ENCODE measurements at places on chromosomes 2 and 18.

GRCh38 chr2:98539056-98539735 is 69.1 kb downstream of the COA5 start:
- DNase-seq = no peak

DNA sequence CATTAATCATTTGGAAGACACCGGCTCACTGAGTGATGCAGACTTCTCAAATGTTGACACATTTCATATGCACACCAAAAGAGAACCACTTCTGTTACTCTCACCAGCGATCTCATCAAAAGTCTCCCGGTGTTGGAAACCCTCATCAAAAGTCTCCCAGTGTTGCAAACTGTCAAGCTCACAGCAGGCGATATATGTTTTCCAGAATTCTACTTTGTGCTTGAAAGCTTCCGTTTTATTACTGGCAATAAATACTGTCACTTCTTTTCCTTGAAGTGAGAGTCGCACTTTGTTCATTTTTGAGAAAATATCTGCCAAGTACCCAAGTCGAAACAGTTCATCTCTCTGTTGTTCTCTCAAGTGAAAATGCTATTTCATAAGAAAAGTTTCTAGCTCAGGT is 20.5 kb downstream of the MLPH start:
- no peak for DNase-seq

GRCh38 chr2:54122939-54123338 is 7.5 kb downstream of the ACYP2 start:
- no peak for DNase-seq

- no peak for DNase-seq
Measured at GRCh38 chr18:55627007-55627406, 39.0 kb upstream of the TCF4 start.

- no peak for DNase-seq
Measured at GRCh38 chr2:238163481-238164198, 4.9 kb downstream of the ERFE start.

DNA sequence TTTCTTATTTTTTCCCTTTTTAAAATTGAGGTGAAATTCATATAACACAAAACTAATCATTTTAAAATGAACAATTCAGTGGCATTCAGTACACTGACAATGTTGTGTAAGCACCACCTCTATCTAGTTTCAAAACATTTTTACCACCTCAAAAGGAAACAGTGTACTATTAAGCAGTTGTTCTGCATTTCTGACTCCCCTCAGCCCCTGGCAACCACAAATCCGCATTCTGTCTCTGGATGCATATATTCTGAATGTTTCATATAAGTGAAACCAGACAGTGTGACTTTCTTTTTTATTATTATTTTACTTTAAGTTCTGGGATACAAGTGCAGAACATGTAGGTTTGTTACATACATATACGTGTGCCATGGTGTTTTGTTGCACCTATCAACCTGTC is 19.2 kb upstream of the TANK start:
- DNase-seq = peak; percentile 27

- no peak for DNase-seq
Measured at GRCh38 chr2:124120246-124120645, 95.2 kb downstream of the CNTNAP5 start.

GRCh38 chr18:27789406-27789805 is 387.5 kb downstream of the CDH2 start:
- DNase-seq = no peak

GRCh38 chr2:45690231-45690630 is 38.8 kb downstream of the PRKCE start:
- DNase-seq = no peak

- DNase-seq = no peak
Measured at GRCh38 chr2:179239195-179239594, 25.4 kb downstream of the SESTD1 start.

GRCh38 chr2:3633982-3634595 is 23.9 kb upstream of the ALLC start:
- no peak for DNase-seq

DNA sequence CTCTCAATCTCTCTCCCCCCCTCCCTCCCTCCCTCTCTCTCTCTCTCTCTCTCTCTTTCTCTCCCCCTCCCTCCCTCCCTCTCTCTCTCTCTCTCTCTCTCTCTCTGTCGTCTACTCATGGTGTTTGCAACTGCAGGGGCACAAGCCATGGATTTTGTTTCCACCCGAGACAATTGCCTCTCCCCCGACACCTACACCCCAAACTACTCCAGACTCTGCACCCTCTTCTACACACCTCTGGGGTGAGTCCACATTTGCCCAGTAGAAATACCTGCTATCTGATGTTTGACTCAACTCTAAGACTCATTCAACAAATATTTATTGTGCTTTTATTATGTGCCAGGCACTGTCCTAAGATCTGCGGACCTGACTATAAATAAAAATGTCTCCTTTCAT is 93.7 kb downstream of the TMEM17 start:
- DNase-seq = no peak

DNA sequence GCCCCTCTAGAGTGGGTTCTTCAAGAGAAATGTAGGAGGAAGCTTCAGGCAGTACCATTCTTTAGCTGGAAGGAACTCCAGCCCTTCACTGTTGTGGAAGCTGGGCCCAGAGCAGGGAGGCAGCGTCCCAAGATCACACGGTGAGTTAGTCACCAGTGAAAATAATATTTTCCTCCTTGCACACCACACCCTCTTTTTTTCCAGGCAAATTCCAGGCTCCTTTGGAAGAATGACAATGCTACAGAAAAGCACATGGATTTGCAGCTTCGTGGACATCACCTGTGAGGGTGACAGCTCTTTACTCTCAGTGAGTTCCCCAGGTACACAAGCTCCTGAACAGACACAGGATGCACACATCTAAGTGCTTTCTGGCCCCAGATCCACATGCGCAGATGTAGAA is 157.1 kb downstream of the COL6A3 start:
- no peak for DNase-seq

GRCh38 chr2:157785200-157785599 is 90.9 kb downstream of the ACVR1 start:
- DNase-seq = no peak

DNA sequence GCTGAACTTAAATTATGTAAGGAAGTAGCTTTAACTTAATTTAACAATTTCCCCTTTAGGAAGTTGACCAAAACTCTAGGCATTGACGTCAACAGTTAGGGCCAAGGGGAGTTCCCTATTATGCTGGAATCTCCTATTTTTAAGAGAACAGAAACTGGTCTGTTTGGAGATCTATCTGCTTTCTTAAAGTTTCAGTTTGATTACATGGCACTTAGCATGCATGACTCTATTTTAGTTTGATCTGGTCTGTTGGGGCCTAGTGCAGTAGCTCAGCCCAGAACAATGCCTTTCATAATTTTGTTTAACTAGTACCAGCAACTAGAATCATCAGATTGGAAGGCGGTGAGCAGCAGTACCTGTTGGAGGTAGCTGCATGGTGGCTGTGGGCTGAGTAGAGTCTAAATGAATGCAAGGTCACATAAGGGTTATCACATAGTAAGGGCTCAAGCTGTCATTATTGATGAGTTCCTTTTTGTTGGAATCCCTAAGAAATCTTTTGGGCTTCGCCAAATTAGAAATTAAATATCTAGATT is 60.5 kb upstream of the ZNG1B start:
- no peak for DNase-seq

- DNase-seq = no peak
Measured at GRCh38 chr18:59639821-59640220, 57.4 kb downstream of the CCBE1 start.

DNA sequence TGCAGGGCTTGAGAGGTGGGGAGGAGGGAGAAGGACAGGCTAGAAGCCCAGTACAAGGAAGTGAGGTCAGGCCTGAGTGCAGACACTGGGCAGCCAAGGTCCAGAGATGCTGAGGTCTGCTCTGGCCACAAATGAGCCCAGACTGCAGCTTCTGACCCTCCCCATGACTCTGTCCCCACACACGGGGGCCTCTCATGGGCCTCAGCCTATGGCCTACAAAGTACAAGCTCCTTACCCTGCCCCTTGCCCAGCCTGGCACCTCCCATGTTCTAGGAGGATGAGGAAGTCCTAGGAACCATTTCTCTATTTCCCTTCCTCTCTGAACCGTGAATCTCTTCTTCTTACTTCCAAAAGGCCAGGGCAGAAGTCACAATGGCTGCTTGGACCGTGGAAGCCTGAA is 193.8 kb downstream of the ANKRD30B start:
- no peak for DNase-seq

DNA sequence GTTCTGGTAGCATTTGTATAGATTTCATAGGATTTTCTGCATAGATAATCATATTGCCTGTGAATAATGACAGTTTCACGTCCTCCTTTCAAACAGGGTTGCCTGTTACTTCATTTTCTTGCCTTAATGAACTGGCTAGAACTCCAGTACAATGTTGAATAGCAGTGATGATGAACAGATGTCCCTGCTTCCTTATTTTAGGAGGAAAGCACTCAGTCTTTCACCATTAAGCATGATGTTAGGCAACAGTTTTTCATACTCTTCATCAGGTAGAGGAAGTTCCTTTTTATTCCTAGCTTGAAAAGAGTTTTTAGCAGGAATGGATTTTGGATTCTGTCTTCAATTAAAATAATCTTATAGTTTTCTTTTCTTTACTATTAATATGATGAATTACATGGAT is 39.7 kb downstream of the C2orf76 start:
- DNase-seq = no peak

DNA sequence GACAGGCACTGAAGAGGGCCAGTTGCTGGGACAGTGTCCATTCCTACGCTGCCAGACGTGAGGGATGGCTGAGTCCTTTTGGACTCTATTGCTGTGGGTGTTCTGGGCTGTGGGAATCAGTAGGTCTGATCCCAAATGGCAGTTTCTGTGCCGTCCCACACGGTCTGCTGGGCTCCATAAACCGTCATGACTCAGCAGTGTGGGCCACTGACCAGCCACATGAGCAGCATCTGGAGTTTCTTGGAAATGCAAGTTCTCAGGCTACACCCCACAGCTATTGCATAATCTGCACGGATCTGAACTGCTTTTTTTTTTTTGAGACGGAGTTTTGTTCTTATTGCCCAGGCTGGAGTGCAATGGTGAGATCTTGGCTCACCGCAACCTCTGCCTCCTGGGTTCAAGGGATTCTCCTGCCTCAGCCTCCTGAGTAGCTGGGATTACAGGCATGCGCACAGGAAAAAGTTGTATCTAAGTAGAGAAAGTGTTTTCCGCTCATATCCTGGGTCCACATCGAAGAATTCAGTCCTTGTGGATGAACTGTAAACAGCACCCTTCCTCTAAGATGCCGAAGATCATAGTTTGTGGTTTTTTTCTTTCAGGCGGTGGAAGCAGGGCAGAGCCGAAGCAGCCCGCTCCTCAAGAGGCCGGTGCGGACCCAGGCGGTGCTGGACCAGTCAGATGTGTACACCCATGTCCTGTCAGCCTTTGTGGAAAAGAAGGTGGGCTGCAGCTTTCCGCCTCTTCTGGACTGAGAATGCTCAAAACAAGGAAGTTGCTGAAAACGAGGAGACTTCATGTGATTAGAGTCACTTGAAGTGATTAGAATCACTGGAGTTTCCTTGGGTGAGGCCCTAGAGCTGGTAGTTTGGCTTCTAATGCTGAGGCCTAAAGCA is 25.5 kb downstream of the RMC1 start:
- no peak for DNase-seq

- DNase-seq = no peak
Measured at GRCh38 chr2:158984604-158985135, 16.2 kb downstream of the TANC1 start.

GRCh38 chr2:218259099-218259961 is 1.5 kb upstream of the GPBAR1 start:
- DNase-seq = peak; percentile 16

DNA sequence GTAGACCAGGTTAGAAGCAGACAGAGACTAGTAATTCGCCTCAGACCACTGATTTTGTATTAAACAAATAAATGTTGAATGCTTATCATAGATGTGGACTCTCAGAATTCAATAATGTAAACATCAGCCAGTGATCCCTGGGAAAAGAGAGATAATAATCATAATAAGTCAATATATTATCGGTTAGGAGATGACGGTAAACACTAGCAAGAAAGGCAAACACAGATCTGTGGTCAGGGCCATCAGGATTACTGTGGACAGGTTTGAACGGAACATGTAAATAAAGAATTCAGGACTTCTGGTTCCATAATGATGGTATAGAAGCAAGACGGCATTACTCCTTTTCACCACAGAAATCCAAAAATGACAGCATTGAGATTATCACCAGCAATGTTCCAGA is 861.6 kb downstream of the CBLN2 start:
- no peak for DNase-seq

DNA sequence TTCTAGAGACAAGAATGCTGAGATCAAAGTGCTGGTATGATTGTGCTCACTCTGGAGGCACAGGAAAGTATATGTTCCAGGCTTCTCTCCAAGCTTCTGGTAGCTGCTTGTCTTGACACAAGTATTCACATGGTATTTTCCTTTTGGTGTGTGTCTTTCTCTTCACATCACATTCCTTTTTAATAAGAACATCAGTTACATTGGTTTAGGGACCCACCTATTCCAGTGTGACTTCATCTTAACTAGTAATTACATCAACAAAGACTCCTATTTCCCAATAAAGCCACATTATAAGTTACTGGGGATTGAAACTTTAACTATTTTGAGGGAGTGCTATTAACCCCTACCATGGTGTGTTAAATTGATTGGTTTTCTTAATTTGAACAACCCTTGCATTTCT is 119.1 kb downstream of the FSIP2 start:
- no peak for DNase-seq

DNA sequence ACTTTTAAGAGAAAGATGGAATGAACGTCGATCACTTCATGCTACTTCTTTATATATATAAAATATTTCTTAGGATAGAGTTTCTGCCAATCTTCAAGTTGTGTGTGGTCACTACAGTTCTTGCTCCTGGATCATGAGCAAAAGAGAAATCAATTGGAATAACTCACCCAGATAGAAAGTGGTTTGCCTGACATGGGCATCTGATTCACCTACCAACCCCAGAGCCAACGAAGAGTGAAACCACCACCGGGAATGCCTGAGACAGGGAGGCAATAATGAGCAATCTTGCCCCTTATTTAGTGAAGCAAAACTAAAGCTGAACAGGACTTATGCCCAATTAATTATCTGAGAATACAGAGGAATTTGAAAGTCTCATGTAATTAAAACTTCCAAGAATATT is 250.2 kb upstream of the REG3G start:
- no peak for DNase-seq

DNA sequence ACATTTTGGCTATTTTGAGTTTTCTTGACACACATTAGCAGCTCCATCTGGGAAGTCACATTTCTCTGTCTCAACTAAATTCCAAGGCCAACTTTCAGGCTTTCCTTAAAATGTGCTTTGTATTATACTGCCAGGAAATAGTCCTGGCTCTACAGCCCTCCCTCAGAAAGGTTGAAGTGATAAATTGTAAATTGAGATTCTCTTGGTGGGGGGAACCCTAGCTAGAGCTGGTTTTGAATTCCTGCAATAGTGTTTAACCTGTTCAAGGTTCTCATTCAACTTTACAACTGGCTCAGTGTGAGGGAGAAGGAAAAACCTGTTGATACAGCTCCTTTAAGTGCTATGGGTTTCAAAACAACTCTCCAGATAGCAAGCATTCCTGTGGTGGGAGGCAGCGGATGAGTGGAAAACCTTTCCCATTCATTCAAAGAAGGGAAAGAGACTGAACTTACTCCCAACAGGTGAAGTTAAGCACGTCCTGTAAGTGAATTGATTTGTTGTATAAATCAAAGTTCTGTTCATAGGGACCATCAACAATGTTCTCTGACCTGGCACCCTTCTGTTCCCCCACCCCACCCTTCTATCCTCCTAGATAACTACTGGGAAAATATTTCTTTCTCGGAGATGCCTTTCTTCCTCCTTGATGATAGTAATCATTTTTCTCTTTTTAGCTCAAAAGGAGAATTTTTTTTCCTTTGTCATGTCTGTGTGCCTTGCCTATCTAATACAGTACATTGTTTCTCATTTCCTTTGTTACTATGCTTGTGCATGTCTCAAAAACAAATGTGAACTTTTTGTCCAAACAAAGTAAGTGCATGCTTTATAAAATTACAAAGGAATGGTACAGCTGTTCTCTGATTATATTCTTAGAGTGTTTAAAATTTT is 44.2 kb upstream of the SLC39A10 start:
- no peak for DNase-seq
